ENCODE measurements at places on chromosomes 3 and 15.

GRCh38 chr3:146067048-146067447 lies 93.9 kb downstream of the PLOD2 start:
- DNase-seq, result no peak

DNA sequence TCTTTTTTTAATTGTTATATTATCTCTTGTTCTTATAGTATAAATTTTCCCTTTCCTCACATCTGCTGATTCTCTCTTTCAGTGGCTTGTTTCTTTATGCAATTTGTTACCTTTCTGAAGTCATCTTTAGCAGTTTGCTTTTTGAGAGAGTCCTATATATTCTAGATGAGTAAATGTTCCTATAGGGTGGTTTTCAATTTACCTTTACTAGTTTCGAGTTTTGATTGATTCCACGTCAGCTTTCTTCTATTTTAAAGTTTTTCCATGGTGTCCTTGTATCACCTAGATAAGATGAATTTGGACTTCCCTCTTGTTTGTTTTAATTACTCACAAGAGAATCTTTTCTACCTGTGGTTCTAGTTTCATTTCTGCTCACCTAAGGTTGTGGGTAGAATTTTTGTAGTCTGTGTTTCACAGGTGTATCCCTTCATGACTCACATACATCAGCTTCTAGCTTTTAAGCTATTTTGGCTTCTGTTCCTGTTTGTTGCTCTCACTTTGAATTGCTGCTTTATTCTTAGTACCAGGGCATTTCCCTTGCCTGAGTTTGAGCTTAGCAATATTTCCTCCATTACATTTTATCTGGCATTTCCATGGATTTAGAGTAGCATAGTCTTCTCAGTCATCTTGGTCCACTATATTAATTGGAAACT lies 6.4 kb downstream of the TEX9 start:
- no peak for DNase-seq

- no peak for DNase-seq
Observed at GRCh38 chr3:98326945-98327344, 26.7 kb upstream of the OR5K4 start.

DNA sequence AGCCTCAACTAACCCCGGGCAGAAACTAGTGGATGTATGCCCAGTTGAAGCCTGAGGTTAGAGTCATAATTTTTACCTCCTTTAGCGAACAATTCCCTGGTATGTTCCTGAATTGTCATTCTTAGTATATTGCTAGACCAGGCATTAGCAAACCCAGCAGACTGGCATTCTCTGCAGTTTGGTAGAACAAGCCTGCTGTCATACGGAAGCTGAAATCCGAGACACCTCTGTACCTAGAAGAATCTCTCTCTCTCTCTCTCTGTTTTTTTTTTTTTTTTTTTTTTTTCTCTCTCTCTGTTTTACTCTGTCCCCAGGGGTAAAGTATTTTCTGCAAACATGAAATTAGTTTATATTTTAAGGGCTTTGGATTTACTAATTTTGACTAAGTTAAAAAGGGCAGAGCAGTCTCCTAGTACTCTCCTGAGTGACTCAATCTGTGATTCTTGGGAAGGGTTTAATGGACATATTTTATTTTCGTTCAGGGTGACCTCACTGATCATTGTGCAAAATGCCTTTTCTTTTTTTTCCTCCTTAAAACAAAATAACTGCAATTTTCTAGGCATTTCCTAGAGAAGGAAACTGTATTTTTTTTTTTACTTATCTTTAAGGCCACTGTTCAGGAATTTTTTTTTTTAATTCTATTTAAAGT lies 133.6 kb upstream of the ICE2 start:
- no peak for DNase-seq

GRCh38 chr15:100314809-100315400 lies 26.9 kb downstream of the ADAMTS17 start:
- no peak for DNase-seq

DNA sequence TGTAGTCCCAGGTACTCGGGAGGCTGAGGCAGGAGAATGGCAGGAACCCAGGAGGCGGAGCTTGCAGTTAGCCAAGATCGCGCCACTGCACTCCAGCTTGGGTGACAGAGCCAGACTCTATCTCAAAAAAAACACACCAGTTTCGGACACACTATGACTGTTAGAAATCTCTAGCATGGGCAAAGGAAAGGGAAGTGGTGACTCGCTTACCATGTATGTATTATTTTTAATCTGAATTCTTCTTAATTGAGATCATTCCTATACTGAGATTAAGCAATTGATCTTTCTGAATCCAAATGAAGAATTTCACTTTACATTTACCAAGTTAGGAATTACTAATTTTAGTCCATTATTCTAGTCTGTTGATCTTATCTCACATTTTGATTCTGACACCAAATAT lies 459.2 kb upstream of the ALCAM start:
- DNase-seq, result no peak

GRCh38 chr3:109224333-109224732 lies 87.8 kb downstream of the C3orf85 start:
- no peak for DNase-seq

- no peak for DNase-seq
Observed at GRCh38 chr15:100078511-100079220, 263.1 kb downstream of the ADAMTS17 start.

DNA sequence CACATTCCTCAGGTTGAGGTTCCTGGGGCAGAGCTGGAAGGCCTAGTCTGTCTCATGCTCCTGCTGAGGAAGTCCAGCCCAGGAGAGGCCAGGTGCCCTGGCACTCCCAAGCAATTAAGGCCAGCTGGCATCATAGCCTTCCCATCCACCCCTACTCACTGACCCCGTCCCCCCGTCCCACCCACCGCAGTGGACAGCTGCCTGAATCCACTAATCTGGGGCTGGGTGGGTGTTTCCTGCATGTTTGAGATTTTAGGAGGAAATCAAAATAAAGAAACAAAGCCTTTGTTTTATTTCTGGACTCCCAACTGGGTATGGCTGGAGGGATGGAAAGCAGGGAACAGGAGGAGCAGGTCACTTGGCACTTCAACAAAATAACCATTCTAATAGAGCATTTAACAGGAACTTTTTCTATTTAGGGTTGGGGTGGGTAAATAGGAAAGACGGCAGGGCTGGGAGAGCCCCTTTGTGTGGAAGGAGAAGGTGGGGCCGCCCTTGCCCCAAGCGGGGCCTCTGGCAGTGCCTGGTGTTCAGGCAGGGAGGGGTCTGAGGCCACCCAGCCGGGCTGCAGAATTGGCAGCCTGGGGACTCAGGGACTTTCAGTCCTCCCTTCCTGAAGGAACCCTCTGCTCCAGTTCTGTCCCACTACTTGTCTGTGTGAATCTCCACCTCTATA lies 8.5 kb downstream of the MRAS start:
- DNase-seq, result no peak

DNA sequence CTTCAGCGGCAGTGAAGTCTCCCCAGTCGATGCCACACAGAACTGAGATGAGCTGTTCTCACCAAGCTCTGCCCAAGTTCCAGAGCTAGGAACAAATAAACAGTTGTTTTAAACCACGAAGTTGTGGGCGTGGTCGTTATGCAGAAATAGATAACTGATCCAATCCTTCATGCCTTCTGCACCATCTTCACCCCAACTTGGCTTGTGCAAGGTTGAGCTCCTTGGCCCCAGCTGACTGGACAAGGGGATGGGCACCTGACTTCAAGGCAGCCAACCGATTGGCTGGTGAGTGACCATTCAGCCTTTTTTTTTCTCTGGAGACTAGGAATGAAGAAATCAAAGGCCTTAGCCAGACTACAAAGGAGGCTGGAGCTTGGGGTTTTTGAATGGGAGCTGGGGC lies 23.9 kb downstream of the LINGO1 start:
- DNase-seq, result no peak

DNA sequence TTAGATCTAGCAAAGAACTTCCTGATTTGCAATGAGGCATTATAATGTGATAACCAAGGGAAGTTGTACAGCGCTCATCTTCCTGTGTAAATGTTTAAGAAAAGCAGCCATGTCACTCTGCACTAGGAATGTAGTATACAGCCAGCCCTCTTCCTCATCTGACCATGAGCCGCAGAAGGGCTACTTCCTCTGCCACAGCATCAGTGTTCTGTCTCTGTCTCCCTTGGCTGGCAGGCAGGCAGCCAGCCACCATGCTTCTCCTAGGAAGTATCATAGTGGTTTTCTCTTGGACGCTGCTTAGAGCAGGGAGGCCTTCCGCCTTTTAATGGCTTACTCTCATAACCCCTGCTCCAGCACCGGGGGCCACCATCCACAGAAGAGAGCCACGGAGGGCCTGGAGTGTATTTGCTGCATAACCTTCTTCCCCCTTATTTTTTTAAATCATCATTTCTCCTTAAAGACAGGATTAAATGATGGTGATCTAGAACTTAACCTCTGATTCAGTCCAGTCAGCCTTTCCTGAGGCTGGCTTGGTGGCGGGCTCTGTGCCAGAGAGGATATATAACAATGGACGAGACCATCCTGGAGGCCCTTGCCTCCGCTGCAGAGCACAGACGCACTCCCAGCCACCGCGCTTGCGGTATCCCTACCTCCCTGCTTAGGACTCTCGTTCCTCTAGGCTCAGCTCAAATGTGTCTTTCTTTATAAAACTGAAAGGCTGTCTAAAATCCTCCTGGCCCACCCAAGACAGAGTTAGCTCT lies 57.3 kb upstream of the PLXNA1 start:
- DNase-seq, result no peak

DNA sequence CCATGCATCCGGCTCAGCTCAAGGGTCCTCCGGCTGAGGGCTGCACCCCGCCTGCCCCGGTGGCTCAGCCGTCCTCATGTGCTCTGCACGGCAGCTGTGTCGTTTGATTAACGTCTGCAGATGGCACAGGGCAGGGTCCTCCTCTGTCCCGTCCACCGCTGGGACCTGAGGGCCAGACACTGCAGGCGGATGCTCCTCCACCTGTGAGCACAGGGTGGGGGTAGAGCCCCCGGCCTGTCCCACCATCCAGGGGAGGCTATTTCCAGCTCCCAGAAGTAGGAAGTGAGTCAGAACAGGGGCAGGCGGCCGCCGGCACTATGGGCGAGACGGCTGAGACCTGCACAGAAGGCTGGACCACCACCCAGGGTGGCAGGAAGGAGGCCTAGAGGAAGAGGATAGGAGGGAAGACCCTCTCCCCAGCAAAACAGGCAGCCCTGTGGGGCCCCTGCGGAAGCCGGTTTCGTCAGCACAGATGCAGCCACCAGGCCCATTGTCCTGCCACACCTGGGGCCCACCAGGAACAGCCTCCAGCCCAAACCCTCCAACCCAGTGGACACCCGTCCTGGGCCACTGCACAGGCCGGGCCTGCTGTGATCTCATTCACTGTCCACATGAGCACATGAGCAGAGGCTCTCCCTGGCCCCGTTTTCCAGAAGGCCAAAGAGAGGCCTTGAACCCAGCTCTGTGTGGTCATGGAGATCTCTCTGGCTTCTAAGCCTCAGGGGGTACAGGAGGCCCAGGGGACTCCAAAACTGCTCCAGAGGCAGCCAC lies 12.6 kb upstream of the PLXND1 start:
- no peak for DNase-seq

- no peak for DNase-seq
Observed at GRCh38 chr15:39246523-39246922, 334.4 kb upstream of the THBS1 start.

DNA sequence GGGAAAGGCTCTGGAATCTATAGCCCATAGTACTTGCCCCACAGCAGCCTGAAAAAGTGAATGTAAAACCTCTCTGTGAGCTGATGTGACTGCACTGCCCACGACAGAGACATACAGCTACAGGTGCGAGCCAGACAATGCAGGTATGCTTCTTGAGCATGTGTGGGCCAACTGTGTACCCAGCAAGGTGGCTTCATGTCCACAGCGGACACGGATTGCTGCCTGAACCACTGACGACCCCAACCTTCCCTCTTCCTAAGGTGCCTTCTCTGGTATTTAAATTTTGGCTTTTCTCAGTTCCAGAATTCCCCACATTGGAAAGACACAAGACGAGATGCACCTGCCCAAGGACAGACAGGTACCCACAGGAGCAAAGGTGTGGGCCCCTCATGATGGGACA lies 65.8 kb downstream of the SCN5A start:
- no peak for DNase-seq

DNA sequence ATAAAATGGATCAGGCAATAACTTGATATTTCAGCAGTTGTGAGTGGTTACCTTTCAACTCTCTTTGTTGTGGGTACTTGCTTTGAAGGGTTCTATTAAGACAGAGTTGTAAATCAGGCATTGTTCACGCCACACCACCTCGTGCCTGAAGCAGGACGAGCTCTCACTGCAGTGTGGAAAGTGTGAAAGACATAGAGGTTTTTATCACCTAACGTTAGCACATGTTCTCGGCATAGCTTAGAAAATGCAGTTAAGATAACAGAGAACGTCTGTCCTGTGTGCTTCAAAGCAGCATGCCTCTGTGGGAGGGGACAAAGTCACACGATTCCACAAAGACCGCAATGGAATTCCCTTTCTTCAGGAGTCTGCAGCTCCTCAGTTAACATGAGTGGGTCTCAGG lies 7.8 kb downstream of the ADAMTS17 start:
- no peak for DNase-seq

DNA sequence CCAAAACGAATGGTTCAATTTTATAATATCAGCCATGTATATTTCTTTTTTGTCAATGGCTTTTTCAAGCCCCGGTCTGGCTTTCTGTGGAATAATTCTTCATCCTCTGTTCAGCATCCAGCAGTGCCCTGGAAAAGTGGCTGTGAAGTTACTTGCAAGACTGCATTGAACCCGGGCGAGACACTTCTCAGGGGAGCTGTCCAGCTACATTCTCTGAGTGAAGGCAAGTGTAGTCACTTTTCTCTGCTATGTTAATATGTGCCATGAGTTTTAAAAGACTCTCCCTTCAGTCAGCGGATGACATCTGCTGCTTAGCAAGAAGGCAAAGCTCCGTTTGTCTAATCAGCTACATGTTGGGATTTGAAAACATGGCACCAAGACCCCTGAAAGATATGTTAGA lies 81.3 kb upstream of the RGMA start:
- no peak for DNase-seq

- DNase-seq, result no peak
Observed at GRCh38 chr3:42823351-42823750, 14.1 kb downstream of the ACKR2 start.

DNA sequence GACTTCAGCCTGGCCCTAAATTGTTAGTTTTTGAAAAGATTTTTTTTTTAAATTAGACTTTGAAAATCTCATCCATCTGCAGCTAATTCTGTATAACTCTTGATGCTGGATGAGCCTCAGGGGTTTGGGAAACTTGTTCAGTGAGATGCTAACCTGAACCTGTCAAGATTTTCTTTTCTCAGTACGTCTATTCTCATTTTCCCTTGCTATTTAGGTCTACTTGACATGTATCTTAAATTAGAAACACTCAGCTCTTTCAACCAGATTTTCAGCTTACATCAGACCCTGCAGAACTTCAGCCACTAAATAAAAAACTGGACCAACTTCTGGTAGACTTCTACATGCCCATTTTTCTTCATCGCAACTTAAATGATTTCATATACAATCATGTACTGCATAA lies 61.4 kb downstream of the MFSD1 start:
- DNase-seq, result no peak
